KBM-7 (cell line): ENCODE measurements at places on chromosomes 4 and X.

GRCh38 chrX:18401848-18402213, 23.6 kb upstream of the CDKL5 start:
- DNase-seq = no peak

DNA sequence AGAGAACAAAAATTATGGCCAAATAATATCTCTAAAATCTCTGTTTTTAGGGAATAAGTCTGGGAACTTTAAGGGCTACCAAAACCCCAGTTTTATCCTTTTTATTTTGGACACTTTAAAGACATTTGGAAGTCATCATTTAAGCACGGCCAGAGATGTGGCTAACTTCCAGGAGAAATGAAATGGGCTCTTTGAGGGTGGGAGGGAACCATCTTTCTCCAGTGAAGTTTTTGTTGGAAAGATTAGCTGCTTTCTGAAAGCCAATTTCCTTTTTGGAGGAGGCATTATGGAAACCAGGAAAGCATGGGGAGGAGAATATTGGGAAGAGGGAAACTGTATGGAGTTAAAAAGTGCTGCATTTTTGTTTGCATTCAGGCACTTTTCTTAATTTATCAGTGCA, 4.8 kb downstream of the VSIG1 start:
- no peak for DNase-seq

DNA sequence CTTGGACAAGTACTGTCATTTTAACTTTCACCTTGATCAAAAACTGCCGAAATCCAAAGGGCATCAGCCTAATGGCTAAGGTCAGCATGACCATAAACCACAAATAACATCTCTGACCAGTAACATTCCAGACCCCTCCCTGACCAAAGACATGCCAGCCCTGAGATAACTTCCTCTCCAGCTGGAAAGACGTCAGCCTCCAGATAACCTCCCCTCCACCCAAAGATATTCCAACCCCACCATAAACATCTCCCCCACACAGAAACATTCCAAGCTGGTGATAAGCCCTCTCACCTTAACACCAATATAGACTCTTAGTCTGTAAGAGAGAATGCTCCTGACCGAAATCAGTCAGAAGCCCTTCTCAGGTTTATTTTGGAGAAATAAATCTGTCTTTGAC, 7.4 kb downstream of the PPP1R2C start:
- DNase-seq = no peak

- DNase-seq = no peak
Observed at GRCh38 chr4:153418121-153418520, 48.0 kb upstream of the TMEM131L start.

GRCh38 chr4:142036795-142037583, 400.6 kb downstream of the IL15 start:
- DNase-seq = no peak
